Sigmoid colon (tissue), 7 donors: ENCODE measurements at places on chromosomes 11 and 22.

DNA sequence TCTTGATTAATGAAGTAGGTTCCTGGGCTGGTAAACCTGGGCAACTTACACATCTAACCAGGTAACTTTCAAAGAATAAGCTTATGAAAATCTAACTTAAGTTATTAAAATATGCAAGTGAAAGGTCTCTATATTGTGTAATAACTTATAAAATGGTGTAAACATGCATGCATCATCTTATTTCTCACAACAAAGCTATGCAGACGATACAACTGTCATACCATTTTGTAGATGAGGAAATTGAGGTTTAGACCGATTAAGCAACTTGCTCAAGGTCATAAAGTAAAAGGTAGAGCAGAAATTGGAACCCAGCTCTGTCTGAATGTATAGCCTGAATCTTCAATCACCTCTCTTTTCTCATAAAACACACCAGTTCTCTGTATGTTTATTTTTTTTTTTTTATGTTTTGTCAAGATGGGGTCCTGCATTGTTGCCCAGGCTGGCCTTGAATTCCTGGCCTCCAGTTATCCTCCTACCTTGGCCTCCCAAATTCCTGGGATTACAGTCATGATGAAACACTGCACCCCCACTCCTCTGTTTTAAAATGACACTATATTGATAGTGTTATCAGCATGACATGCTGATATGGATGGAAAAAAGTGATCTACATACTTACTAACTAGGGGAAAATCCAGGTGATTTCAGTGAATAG lies 109.6 kb downstream of the SGSM3 start:
- no peak for DNase-seq

DNA sequence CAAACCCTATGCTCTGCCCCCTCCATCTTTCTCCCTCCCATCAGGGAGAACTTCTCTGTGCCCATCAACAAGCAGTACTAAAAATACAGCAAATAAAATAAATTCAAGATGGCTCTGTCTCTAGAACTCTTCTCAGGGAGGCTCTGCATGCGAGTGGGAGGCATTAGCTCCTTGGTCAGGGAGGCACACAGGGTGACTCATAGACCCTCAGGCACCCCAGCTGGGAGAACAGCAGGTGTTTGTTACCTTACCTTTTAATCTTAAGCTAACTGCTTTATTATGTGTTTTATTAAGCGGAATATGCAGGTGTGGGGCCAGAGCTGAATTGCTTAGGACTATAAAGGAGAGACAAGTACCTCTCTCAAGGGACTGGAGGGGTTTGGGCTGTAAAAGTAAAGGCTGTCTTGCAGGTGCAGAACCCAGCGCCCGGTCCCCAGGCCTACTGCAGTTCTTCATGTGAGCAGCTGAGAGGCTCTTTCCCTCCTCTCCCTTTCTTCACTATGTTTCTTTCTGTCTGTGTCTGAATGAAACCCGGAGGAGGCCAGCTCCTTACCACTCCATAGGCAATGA lies 20.8 kb downstream of the CSNK2A3 start:
- DNase-seq = no peak

DNA sequence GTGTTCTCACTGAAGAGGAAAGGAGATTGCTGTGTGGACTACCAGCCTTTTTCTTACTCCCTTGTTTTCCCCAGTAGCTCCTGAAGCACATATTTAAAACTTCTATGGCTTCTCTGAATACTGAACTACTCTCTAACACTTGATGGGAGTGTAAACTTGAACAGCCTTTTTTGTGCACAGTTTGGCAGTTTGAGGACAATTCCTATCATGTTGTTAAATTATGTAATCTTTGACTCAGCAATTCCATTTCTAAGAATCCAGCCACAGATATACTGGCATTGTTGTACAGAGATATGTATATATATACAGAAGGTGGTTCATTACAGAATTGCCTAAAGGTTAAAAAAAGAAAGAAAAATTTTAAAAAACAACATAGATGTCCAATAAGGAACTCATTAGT lies 47.1 kb upstream of the EED start:
- no peak for DNase-seq

DNA sequence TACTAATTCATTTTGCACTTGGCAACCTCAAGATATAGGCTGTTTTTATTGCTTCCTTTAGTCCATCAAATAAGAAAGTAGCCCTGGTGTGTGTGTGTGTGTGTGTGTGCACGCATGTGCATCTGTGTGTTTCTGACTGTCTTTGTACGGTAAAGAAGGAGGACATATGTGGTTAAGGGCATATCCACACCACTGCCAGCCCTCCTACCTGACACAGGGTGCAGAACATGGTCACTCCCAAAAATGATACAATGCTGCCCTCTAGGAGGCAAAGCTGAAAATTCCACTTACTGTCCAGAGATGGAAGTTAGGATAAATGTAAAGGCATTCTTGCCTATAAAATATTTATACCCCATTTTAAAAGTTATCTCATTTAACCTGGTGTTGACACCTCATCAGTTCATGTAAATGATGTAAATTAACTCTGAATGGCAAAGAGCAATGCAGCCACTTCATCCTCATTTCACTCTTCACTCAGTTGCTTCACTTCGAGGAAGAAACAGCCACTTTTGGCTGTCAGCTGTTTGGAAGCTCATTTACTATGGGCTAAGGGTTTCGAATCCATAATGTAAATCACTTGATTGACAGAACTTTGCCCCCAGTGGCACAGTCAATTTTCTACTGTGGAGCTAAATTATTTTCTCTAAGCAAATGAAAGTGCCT lies 83.1 kb upstream of the MTNR1B start:
- no peak for DNase-seq

DNA sequence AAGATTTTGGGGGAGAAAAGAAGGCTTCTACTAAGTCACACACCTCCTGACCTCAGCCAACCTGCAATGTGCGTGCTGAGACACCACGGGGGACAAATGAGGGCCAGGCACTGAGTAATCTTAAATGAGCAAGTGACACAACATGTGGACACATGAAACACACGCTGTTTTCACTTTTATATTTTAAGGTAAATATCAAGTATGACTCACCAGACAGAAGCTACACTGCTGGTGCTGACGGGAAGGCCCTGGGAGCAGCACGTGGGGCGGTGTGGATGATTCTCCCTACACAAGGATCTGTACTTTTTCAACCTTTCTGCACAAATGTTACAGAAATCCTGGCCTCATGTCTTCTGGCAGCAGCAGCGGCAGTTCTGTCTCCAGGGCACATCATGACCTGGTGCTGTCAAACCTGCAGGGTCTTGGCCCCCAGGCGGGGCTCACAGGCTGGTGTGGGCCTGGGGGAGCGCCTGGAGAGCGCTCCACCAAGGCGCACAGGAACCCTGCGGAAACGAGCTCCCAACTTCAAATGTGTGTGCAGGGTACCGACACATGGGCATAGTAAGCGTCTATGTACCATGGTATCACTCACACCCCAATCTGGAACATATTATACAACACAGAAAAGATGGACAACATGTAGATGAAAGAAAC lies 61.7 kb downstream of the DGCR2 start:
- DNase-seq = peak; percentile 38

DNA sequence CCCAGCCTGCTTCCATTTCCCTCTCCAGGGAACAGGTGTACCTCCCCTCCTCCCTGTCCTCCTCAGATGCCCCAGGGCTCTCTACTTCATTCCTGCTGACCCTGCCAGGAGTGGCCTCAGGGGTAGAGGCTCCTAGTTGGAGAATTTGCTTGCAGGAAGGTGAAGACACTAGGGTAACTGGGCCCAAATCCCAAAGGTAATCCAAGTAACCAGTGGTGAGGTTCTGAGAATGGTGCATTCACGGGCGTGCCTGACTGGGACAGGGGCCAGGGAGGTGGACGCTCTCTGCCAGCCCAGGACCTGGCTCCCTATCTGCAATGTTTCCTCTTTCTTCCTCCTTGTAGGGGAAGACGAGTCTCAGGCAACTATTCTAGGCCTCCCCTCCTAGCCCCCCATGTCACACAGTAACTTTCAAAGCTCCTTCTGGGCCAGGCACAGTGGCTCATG lies 2.9 kb downstream of the SLC35C1 start:
- peak; percentile 42 for DNase-seq
